ENCODE measurements at places on chromosomes 1 and 21.
A peak's percentile ranks its signal among the peaks of the same experiment; 100 is the strongest.

GRCh38 chr21:34946385-34946840 lies 102.7 kb downstream of the RUNX1 start:
- peak; percentile 39 for DNase-seq

DNA sequence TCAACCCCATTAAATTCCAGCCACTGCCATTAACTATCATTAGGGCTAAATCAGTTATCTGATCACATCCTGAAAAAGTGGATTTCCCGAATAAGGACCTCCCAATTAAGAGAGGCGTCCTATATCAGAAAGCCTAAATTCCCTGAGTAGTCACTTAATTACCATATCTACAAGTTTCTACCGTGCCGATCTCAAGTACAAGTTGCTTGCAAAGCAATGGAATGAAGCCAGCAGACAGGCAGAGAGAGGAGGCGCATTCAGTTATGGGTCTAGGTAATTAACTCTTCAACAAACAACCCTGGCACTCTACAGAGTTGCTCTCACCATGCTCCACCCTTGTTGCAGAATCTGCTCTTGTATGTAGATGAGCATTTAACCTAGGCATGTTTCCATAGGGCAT lies 494.6 kb upstream of the RUNX1 start:
- no peak for DNase-seq

GRCh38 chr21:42360317-42360716 lies 6.0 kb downstream of the TFF1 start:
- no peak for DNase-seq

- DNase-seq: no peak
These were observed 23.4 kb upstream of the TDRD10 start for GRCh38 chr1:154478639-154479038.
